ENCODE measurements at places on chromosomes 3 and 15. TPM values are rescaled to one million over a fixed set of nuclear protein-coding genes. Genes with fewer than 3 reads are reported as not detected.

The GRAMD1C gene
- 45.1 TPM for total RNA-seq

The IQCH gene
- total RNA-seq: 0.32 TPM

The CHRM5 gene
- not detected for total RNA-seq

The CHRNA5 gene
- 9.4 TPM for total RNA-seq

The FILIP1L gene
- total RNA-seq: 22.5 TPM

The AHSG gene
- not detected for total RNA-seq

The CNTN4 gene
- under 0.01 TPM for total RNA-seq

The SEMA5B gene
- total RNA-seq: not detected

The GHRL gene
- not detected for total RNA-seq

The IL17RE gene
- total RNA-seq: 0.32 TPM

The CLDN1 gene
- total RNA-seq: not detected

The GHSR gene
- total RNA-seq: not detected

The CORO2B gene
- 0.32 TPM for total RNA-seq

The GALNT15 gene
- 8.7 TPM for total RNA-seq

The MFN1 gene
- total RNA-seq: 55.5 TPM

The PLXNA1 gene
- total RNA-seq: 47.4 TPM

The TTLL13 gene
- total RNA-seq: not detected

The CIP2A gene
- total RNA-seq: 29.9 TPM

The CILP gene
- not detected for total RNA-seq

The ALAS1 gene
- total RNA-seq: 45.1 TPM

The SIDT1 gene
- total RNA-seq: 0.32 TPM

The ILDR1 gene
- total RNA-seq: not detected

The GRM2 gene
- not detected for total RNA-seq

The TBL1XR1 gene
- 98.1 TPM for total RNA-seq

The ITIH1 gene
- not detected for total RNA-seq

The TMEM43 gene
- total RNA-seq: 97.0 TPM

The STXBP5L gene
- not detected for total RNA-seq

The TRPM1 gene
- under 0.01 TPM for total RNA-seq

The P2RY1 gene
- 0.30 TPM for total RNA-seq

The CHRNA7 gene
- 2.0 TPM for total RNA-seq

The DPPA2 gene
- not detected for total RNA-seq

The VILL gene
- total RNA-seq: 4.9 TPM

The SCAANT1 gene
- total RNA-seq: not detected

The TGM5 gene
- not detected for total RNA-seq

The EFCAB12 gene
- total RNA-seq: not detected

The DISP2 gene
- total RNA-seq: 0.15 TPM

The ZNF662 gene
- 0.76 TPM for total RNA-seq

The SLC12A1 gene
- total RNA-seq: not detected

The MITF gene
- total RNA-seq: 2.3 TPM

The RASL12 gene
- not detected for total RNA-seq

The REC114 gene
- not detected for total RNA-seq

The CSPG4 gene
- total RNA-seq: 1.2 TPM

The GAP43 gene
- total RNA-seq: not detected

The TAMM41 gene
- total RNA-seq: 7.1 TPM

The MST1R gene
- 0.97 TPM for total RNA-seq

The EBLN2 gene
- total RNA-seq: 2.9 TPM

The CLDN18 gene
- not detected for total RNA-seq

The HRG gene
- total RNA-seq: not detected

The CTXN2 gene
- total RNA-seq: not detected

The FEZF2 gene
- not detected for total RNA-seq

The SLC6A6 gene
- total RNA-seq: 9.7 TPM

The VPS18 gene
- total RNA-seq: 44.5 TPM

The RTP4 gene
- 0.61 TPM for total RNA-seq

The SLC24A5 gene
- total RNA-seq: under 0.01 TPM

The SLC35G2 gene
- 13.6 TPM for total RNA-seq

The LRRIQ4 gene
- not detected for total RNA-seq

The CAMK2N2 gene
- total RNA-seq: not detected

Data from epithelial cell of umbilical artery (primary cell).